ENCODE measurements at places on chromosomes 7 and 10.

GRCh38 chr7:142300689-142301088 lies 42.8 kb upstream of the PRSS58 start:
- DNase-seq, result peak; percentile 12

- DNase-seq, result no peak
Observed at GRCh38 chr7:46955531-46955930, 626.4 kb downstream of the TNS3 start.

GRCh38 chr7:16491148-16491547 lies 25.6 kb upstream of the SOSTDC1 start:
- DNase-seq, result no peak

- no peak for DNase-seq
Observed at GRCh38 chr7:122468945-122469344, 164.4 kb upstream of the FEZF1 start.

GRCh38 chr7:117132321-117133120 lies 179.2 kb downstream of the ST7 start:
- no peak for DNase-seq

DNA sequence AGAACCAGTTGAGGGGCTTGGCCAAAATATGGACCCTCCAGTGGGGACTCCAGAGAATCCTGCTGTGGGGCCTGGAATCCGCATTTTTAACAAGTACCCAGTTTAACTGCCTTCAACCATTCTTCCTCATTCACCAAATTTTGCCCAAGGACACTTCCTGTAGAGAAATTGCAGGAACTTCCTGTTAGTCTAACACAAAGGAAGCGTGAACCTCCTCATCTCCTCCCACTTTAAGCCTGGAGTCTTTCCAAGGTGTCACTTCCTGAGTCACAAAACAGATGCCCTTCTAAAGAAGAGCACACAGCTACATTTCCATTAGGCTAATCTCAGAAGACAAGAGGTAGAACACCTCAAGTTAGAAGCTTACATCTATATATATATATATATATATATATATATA lies 188.4 kb downstream of the PPP1R17 start:
- no peak for DNase-seq

GRCh38 chr7:24017519-24017918 lies 266.5 kb upstream of the NPY start:
- no peak for DNase-seq

DNA sequence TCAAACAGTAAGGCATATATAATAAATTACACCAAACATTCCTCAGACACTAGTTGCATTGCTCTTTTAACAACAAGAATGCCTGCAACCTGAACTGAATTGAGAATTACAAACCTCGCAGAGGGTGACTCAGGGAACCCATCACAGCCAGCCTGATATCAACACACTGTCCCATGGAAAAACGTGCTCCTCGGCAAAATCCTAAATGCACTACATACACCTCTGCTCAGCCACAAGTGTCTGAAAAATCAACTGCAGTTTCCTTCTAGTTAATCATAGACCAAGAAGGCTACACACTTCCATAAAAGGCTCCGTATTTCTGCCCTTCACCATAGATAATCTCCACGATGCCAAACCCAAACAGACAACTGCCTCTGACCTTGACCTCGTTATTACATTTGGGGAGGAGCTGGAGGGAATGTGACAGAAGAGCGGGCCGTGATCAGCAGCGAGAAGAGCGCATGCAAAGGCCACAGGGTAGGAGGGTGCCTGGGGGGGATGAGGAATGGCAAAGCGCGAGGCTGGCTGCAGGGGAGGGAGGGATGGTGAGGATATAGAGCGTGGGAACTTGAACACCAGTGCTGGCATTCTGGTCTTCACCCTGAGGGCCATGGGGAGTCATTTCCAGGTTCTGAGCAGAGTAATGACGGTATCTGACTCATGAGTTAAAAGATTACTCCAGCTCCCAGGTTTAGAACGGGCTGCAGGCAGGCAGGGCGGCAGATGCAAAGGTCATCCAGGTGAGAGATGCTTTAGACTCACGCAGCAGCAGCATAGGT lies 201.9 kb upstream of the FRMD4A start:
- DNase-seq, result no peak

DNA sequence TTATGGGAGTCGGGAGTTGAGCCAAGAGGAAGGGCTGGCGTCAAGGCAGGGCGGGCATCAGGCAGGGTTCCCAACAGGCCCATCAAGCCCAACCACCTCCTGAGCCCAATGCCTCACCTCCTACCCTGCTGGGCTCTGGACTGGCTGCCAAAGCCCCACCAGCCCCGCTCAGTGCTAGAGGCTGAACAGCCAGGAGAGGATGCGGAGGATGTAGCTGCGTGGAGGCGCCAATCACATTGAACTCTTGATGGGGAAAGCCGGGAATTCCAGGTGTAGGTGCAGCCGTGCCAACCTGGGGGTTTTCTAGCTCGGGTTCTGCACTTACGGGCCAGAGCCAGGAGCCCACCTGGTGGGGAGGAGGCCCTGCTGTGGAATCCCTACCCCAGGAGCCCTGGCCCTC lies 12.9 kb downstream of the ATP5MF start:
- no peak for DNase-seq

DNA sequence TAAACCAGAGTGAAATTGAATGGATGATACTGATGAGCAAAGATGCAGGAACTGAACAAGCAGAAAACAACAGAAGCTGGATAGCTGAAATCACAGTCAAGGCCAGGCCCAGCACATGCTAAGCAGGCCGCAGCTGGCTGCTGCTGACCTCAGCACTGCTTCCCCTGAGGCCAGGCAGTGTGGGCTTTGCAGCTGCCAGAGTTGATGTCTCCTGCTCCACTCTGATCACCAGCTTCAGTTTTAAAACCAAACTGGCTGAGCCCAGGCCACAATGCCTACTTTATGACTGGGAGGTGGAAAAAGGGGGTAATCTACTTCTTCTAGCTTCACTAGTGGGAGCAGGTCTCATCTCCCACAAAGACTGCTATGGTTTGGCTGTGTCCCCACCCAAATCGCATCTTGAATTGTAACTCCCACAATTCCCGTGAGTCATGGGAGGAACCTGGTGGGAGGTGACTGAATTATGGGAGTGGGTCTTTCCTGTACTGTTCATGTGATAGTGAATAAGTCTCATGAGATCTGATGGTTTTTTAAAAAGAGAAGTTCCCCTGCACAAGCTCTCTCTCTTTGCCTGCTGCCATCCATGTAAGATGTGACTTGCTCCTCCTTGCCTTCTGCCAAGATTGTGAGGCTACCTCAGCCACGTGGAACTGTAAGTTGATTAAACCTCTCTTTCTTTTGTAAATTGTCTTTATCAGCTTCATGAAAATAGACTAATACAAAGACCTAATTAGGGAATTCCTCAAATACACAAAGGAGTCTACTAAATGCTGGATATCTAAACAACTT lies 136.4 kb upstream of the ITGB1 start:
- DNase-seq, result no peak

DNA sequence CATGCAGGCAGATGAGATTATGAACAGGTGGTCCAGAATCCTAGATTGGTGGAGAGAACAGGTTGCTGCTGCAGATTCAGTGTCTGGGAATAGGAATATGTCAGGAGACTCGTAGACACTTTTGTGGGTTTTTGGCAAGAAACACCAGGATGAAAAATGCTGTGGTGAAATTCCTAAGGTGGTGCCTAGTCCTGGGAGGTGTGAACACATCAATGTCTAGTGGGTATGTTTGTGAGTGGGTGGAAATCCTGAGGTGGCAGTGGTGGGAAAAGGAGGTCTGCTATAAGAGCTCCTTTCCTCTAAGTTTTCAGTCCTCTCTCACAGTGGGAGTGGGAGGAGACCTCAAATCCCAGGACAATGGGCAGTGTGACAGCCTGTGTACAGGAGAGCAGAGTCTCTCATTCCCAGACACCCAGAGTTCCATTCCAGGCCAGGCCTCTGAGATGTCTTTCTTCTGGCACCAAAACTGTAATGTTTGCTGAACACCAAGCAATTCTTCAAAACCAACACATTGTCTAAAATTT lies 5.1 kb downstream of the ERV3-1 start:
- DNase-seq, result no peak

- DNase-seq, result no peak
Observed at GRCh38 chr7:100779359-100779758, 46.0 kb downstream of the ZAN start.

- DNase-seq, result no peak
Observed at GRCh38 chr7:105655067-105655466, 73.8 kb upstream of the EFCAB10 start.

DNA sequence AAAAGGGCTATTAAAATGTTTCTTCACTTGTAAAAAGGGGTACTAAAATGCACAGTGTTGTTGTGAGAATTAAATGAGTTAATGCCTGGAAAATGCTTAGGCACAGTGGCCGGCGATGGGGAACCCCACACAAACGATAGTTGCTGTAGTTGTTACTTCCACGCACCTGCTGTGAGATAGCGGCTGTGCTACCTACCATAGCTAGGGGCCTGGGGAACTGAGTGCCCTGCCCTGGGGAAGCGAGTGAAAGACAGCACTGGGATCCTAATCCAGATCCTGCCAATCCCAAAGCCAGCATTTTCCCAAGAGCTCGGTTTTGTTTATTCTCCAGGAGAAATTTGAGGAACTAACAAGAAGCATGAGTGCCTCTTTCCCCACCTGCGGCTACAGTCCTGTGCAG lies 27.8 kb downstream of the DDC start:
- DNase-seq, result no peak

DNA sequence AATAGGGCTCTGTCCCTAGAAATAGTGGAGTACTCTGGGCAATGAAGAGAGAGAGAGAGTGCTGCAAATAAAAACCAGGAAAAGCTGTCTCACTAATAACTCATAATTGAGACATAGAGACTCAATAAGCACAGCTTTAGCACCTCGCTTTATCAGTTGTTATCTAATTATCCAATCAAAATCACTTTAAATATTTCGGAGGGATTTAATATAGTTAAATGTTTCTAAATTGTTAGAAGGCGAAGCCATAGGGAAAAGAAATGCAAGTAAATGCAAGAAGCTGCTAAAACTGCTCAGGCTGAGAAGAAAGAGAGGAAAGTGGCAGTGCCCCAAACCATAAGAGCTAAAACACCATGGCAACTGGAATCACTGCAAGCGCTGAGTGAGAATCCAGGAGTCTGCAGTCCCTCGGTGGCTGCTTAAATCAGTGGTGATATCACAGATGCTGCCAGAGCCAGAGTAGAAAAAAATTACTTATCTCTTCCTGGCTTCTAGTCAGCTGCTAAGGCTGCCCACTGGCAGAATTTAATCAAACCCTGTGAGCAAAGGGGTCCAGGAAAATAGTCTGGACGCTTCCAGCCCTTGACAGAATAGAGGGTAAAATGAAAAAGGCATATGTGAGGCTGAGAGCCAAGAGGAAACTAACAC lies 150.4 kb upstream of the CHRM2 start:
- no peak for DNase-seq

DNA sequence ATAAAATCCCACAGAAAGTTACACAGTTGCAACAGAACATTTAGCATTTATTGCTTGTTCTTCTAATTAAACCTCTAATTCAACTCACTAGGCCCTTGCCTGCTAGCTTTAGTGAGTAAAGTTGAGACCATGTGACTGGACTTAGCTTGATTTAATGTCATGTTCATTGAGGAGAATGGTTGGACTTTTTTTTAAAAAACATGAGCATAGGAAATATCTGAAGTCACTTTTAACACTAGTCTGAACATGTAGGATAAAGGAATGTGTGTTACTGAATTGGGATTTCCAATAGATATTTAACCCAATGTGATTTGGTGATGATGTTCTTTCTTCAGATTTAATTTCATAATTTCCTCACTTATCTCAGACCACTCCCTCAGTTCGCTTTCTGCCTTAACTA lies 24.6 kb upstream of the GLCCI1 start:
- DNase-seq, result no peak

DNA sequence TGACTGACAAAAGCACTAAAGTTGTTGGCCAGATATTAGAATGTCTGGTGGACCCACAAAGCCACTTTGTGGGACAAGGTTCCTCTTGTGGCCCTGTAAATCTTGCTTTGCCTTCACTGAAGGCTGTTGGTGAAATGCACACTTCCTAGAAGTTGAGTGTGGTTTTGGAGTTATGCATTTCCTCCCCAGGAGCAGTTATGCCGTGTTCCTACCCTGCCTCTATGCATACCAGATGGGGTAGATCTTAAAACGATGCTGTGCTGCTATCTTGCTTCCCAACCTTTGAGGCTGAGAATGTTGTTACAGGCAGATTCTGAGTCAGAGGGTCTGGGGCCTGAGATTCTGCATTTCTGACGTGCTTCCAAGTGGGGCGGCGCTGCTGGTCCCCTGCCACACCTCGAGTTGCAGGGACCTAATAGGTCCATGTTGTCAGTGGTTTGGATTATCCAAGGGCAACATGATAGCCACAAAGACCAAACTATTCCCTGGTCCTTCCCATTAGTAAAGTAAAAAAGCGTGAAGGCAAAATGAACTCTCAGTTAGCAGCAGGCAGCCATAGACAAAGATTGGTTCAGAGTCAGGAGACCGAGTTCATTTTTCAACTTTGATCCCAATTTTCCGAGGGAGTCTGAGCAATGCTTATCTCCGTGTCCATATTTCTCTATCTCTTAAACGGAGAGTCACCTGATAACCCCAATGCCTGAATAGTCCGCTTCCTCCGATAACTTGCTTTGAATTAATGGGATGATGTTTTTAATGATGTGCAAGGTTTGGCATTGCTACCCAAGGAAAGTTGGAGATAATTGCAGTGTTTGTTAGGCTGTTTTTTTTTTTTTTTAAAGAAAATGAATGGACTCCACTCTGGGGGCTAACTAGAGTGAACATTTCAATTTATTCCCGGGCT lies 55.8 kb downstream of the CDHR3 start:
- DNase-seq, result no peak

DNA sequence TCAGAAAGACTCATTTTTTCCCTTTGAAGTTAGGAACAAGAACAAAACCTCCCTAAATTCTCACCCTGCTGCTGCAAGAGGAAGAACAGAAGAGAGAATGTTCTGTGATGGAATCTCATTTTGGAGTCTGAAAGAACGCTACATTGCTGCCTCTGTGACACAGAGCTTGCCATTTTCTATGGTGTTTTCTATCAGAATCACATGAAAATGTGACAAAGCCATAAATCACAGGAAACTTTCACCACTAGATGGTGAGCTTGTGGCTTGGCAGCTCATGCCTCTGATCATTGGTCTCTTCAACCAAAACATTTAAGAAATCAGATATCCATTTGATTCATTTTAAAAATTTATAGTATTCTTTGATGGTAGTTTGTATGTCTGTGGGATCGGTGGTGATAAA lies 82.9 kb downstream of the CADPS2 start:
- no peak for DNase-seq

DNA sequence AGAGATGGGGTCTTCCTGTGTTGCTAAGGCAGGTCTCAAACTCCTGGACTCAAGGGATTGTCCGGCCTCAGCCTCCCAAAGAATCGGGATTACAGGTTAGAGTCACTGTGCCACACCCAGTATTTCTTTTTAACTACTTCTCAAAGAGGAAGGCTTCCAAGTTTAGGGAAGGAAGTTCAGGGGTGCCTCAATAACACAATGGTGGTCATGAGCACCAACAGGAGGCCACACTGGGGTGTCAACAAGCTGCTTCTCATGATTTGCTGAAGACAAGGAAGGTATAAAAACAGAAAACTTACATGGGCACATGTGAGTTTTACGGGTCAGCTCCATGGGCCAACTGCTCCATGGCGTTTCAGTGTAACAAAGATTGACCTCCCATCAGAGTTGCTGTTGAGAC lies 160.5 kb downstream of the TNS3 start:
- no peak for DNase-seq

Data from stimulated activated naive CD4-positive, alpha-beta T cell (primary cell).